CD4-positive, alpha-beta T cell treated with Interleukin-1 beta for 1 hour (primary cell): ENCODE measurements at places on chromosomes 7 and 10.

DNA sequence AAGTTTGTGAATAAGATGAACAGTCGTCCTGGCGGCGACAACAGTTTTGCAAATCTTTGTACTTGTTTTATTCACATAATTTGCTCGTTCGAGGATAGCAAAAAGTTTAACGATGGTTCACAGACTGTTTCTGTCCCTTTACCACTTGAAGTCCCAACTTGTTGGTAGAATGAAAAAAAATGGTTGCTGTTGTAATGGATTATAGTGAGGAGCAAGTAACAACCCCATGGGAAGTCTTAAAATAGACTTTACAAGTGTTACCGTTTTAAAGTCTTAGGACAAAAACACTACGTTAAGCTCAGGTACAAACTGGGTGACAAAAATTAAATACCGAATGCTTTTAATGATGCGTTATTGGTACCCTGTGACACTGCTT is 589 bp downstream of the LSM8 start:
- no peak for DNase-seq

DNA sequence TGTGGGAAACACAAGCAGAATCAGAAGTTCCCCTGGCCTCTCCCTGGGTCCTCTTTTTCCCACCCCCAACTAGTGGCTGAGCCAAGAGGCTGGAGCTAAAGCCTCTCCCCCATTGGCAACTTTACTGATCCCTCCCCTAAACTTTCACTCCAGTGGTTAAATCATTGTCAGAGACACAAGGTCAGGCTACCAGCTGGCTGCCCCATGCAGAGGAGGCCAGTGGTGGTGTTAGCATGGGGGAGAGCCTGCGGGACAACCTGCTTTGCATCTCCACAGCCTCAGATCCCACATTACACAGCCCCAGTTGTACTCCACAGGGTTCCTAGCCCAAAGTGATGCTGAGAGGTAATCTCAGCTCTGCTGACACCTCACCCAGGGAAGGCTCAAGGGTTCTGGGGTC is 21.0 kb downstream of the NEUROG3 start:
- no peak for DNase-seq

- no peak for DNase-seq
Measured at GRCh38 chr7:148367731-148368475, 222.7 kb upstream of the C7orf33 start.

DNA sequence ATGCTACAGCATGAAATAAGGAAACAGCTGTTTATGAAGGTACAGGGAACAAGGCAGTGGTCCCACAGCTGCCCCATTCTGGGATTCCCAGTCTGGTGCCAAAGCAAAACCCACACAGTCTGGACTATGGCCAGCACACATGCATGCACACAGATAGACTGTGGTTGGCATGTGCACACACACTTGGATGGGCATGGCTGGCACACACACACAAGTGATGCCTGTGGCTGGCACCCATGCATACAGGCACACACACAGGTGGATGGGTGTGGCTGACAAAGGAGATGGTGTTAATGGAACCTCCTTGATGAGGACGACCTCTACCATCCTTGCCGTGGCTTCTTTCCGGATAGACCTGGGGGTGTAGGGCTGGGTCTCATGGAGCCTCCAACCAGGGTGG is 114.0 kb upstream of the LYZL2 start:
- no peak for DNase-seq

DNA sequence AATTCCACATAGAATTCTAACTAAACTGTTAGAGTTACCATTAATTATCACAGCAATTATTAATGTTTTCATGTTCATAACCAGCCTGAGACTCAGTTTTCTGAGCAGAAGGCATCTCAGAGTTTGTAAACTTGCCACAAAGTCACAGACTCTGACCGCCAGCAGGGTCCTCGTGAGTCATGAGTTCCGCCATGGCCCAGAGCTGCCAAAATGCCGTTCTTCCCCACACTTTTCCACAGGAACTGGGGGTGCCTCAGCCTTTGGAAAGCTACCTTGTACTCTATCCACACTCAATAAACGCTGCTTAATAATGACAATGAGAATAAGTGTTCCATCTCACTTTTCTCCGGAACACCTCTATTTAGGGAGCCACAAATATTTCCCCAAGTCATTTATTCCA is 22.1 kb upstream of the INHBA start:
- no peak for DNase-seq

DNA sequence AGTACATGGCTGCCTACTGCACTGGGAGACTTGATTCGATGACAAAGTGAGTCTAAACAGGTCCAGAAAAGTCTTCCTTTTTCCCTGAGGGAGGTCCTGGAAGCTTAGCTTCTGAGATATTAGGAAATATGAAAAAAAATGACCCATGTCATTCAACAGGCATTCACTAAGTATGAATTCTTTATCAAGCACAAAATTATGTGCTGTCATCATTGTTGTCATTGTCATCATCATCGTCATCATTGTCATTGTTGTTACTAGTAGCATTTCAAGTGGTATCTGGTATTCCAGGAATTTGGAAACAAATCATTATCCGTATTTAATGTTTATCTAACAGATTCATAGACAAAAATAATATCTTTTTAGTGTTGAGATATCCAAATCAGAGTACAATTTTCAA is 49.7 kb upstream of the HECTD2 start:
- DNase-seq, result no peak

DNA sequence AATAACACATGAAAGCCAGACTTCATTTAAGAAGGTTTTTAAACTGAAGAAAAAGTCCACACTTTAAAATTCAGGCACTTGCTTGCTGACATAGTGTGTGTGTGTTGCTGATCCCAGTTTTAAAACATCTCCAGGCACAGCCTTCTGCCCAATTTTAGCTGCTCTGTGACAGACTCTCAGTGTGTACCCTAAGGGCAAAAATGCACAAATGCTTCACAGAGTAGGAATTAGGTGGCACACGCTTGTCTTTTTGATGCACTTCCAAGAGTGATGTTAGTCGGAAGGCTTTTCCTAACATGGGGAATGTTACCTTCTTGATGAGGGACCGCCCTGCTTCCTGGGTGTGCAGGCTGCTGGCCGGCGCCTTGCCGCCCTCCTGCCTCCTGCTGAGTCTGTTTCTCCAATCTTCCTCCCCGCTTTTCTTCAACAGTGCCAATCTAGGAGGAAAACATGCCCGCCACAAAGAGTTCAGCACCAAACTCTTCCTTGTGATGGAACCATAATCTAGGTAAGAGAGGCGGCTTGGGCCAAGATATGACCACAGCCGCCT is 122.3 kb downstream of the SVIL start:
- DNase-seq, result no peak
